Pancreas (tissue), 10 donors: ENCODE measurements at places on chromosomes 7 and 10. TPM values are rescaled to one million over a fixed set of nuclear protein-coding genes. Genes with fewer than 3 reads are reported as not detected.

The KEL gene
- polyA plus RNA-seq, result 0.31 TPM

The IDI2 gene
- 0.14 TPM for polyA plus RNA-seq

The CFAP43 gene
- 6.2 TPM for polyA plus RNA-seq

The SHOC2 gene
- polyA plus RNA-seq, result 14.3 TPM

The SBDS gene
- polyA plus RNA-seq, result 75.8 TPM

The ITGA8 gene
- polyA plus RNA-seq, result 1.1 TPM

The TMEM26 gene
- 0.14 TPM for polyA plus RNA-seq

The CPSF4 gene
- 42.5 TPM for polyA plus RNA-seq

The CYP2W1 gene
- polyA plus RNA-seq, result 0.76 TPM

The VAX1 gene
- not detected for polyA plus RNA-seq
